ENCODE measurements at places on chromosomes 4 and X. TPM values are rescaled to one million over a fixed set of nuclear protein-coding genes. Genes with fewer than 3 reads are reported as not detected.

Gene PCDH18
- 1.5 TPM for total RNA-seq

Gene GUCY1B1
- total RNA-seq: 2.7 TPM

Gene MAOB
- total RNA-seq: 0.14 TPM

Gene CXXC4
- total RNA-seq: 0.29 TPM

Gene EREG
- 16.0 TPM for total RNA-seq

Gene ADH1B
- total RNA-seq: not detected

Measured in epithelial cell of proximal tubule (primary cell).